ENCODE measurements at places on chromosomes 12 and 14.

DNA sequence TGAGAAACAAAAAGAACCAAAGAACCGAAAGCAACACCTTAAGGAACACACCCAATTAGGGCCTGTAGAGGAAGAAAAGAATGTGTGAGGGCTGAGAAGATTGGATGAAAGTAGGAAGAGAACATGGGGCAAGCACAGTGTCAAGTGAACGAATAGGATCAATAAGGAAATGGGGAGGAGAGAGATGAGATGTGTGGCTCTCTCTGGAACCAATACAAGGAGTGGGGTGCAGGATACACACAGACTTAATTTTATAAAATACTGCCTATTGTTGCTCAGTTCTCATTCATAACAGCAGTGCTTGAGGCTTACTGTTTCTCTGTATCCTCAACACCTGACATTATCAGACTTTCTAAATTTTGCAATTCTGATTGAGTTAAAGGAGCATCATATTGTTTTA is 93.3 kb downstream of the MYRFL start:
- DNase-seq, result no peak

GRCh38 chr12:19778797-19779196 is 339.5 kb downstream of the AEBP2 start:
- no peak for DNase-seq

- DNase-seq, result peak; percentile 27
Observed at GRCh38 chr14:71060825-71061455, 153.7 kb downstream of the PCNX1 start.

- DNase-seq, result no peak
Observed at GRCh38 chr14:99065551-99065950, 206.4 kb downstream of the BCL11B start.

GRCh38 chr12:23556661-23557060 is 392.8 kb downstream of the SOX5 start:
- no peak for DNase-seq

GRCh38 chr14:71741241-71741640 is 191.0 kb upstream of the RGS6 start:
- DNase-seq, result no peak

DNA sequence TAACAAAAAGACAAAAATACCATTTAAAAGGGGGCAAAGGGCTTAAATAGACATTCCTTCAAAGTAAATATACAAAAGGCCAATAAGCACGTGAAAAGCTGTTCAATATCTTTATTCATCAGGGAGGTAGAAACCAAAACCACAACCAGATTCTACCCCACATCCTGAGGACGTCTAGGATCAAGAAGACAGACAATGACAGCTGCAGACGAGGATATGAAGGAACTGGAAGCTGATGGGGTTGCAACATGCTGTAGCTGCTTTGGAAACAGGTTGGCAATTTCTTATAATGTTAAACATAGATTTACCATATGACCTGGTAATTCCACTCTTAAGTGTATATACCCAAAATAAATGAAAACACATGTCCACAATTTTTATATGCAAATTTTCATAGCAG is 85.1 kb upstream of the C14orf180 start:
- DNase-seq, result no peak

DNA sequence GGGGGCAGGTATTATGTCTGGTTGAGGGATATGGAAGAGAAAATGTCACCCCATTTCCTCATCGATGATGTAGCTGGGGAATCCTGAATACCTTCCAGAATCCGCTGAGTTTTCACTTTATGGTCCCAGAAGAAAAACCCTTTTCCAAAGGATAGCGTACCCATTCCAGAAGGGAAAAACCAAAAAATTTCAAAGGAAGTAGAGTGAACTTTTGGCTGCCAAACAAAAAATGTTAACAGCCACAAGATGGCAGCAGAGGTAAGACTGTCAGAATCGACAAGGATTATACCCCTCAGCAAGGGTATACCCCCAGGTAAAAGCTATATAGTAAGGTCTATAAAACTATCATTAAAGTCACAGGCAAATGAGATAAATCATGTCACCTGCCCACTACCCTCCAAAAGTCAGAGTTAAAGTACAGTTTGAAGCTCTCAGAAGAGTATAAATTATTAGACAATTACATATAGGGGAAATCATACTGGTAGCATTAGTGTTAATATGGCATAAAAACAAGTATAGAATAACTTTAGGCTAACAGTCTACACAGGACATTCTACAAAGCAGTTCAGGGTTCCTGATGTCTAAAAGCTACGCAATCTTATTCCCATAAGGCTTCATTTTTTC is 18.0 kb downstream of the ACIN1 start:
- peak; percentile 38 for DNase-seq

GRCh38 chr12:53953831-53954693 is 641 bp upstream of the HOXC12 start:
- DNase-seq, result no peak
